Esophagus squamous epithelium (tissue), 5 donors: ENCODE measurements at places on chromosomes 3 and 15.

DNA sequence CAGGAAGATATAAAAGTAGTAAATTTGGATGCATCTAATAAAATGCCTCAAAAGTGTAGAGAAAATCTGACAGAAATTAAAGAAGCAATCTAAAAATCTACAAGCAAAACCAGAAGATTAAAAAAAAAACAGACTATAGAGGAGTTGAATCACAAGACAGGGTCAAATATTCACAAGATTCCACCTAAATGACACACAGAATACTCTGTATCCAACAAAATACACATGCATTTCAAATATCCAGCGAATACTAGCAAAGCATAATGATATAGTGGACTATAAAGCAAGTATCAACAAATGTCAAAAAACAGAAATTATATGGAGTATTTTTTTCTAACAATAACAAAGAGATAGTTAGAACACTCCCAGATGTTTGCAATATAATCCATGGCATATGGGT, 20.5 kb upstream of the ACTC1 start:
- no peak for DNase-seq

- DNase-seq, result no peak
Observed at GRCh38 chr3:158709666-158710083, 22.6 kb downstream of the RARRES1 start.

DNA sequence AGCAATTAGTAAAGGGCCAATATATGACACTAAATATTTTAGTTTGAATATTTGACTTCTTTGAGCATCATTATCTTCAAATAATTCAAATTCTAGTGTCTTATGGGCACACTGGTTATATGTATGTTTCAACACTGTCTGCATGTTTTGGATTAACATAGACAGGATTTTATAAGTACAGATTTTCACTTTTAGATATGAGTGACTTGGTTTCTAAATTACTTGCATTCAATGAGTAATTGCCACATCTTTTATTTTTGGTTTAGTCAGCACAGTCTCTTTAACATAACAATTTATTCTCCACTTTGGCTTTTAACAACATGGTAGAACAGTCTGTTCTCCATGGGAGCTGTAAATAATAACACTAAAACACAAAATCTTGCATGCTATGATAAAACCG, 674.8 kb downstream of the TBL1XR1 start:
- no peak for DNase-seq

- no peak for DNase-seq
Observed at GRCh38 chr3:64490180-64490724, 197.5 kb downstream of the ADAMTS9 start.

DNA sequence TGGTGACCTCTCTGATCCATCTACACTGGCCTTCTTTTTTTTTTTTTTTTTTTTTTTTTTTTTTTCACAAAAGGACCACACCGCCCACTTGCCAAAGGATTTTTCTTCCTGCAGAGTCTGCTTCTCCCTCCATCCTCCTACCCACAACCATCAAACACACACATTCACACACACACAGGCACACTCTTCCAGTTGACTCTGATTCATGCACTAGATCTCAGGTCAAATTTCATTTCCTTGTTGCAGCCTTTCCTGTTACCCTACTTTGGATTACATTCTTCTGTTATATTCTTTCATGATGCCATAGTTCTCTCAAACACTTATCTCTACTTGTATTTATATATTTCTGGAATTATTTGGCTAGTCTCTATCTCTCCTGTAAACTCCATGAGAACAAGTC, 133.9 kb downstream of the STAC start:
- DNase-seq, result no peak

DNA sequence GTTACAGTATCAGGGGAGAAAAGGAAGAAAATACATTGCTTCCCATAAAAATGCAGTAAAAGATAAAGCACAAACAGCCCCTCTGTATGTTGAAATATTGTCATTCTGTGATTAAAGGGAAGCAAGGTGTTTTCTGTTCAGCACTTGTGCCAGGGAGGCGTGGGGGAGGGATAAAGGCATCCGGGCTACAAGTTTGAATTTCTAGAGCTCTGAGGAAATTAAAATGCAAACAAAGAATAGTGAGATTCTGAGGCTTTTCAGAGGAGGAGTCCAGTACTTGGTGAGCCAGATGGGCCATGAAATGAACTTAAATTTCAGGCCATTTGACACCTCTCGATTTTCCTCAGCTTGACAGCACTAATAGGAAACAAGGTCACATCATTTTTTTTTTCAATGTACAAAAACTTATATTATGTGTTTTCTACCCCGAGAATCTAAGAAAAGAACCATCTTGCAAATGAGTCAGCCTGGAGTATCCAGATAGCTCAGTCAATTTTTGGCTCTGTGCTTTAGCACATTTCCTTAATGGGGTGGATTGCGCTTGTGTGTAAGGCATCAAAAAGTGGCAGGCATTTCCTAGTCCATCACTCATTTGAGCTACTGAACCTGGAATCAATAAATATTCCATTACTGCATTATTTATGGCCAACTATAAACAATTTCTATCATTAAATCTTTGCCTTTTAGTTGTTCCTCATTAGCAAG, 640.8 kb upstream of the TBL1XR1 start:
- no peak for DNase-seq

DNA sequence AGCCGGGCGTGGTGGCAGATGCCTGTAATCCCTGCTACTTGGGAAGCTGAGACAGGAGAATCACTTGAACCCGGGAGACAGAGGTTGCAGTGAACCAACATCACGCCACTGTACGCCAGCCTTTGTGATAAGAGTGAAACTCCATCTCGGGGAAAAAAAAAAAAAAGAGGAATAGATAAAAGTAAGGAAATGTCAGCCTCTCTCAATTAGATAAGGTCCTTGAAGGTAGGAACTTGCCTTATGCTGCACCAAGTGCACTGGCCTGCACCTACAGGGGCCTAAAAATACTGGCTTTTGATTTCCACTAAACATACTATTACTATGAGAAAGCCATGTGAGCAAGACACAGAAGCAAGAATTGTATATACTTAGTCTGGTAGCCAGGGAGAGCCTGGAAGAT, 7.1 kb downstream of the RAF1 start:
- DNase-seq, result no peak

GRCh38 chr3:150225986-150226385, 182.1 kb upstream of the TSC22D2 start:
- no peak for DNase-seq

DNA sequence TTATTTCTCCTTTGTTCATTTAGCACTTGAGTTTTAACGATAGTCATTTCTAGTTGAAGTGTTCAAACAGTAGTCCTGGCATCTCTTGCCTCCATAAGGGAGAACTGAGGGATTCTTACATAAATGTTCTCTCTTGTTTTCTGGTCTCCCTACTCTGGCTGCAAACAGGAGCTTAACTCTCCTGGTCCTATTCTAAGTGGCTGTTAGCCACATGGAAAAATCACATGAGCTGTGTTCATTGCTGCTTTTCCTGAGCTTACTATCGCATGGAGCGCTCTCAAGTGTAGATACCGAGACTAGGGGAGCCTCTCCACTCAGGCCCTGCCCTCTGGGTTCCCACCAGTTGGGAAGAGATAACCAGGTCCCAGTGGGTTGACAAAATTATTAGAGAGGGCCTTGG, 403.1 kb upstream of the TPM1 start:
- DNase-seq, result no peak

DNA sequence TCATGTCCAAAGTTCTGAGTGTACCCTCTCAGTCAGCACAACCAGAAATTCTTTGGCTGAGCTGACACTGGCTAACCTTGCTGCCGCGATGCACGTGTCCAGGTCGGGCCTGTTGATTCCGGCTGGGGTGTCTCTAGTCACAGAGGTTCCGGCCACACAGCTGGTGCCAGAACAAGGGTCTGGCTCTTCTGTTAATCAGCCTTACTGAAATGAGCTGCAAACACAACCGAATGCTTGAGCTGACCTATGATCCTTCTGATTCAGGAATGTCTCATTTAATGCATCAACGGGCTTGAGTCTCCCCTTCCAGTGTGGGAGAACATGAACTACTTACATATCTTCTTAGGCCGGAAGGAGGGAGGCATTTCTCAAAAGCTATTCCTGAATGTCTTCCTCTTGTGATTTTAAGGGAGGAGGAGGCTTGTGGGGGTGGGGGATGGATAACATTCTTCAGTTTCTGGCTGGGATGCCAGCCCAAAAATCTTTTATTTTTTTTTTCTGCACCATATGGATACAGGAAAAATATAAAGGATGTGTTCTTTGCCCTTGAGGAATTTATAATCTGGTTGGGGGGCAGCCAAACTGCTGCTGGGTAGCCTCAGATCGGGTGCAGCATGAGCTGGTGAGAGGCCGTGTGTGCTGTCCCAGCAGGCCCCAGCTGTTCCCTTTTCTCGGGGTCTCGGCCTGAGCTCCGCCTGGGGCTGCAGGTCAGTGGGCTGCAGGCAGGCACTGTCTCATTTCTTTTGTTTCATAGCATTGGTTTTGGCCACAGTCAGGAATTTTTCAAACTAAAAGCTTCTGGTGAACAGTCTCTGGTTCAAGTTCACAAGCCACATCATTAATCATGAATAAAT, 319.1 kb upstream of the TBL1XR1 start:
- DNase-seq, result no peak

- no peak for DNase-seq
Observed at GRCh38 chr3:52108302-52109232, 45.7 kb downstream of the POC1A start.

DNA sequence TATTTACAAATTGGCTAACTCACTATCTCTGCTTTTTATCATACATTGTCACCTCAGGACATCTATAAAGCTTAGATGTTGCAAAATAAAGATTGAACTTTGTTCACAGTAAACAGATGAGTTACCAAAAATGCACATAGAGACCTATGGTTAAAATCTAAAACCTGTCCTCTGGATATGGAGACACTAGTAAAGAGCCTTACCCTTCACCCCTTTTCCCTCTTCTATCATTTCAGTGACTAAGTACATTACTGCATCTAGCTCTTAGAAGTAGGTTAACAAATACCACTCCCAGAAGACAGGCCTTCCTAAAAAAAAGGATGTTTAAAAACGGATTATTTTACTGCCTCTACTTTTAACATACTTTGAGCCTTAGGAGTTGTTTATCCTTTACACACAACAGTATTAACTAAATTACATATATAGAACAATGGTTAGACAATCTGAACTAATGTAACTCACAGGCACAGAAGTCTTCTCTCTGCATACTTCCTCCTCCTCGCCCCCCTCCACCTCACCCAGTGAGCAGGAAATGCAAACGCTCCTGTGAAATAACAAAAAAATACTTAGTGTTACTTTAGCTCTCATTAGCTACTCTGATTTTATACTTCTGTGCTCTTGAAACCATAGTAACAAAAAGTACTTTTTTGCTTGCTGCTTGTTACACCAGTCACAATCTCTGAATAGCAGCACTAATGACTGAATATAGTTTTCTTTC, 23.3 kb downstream of the IREB2 start:
- DNase-seq, result no peak

GRCh38 chr15:95192923-95193322, 961.6 kb downstream of the MCTP2 start:
- DNase-seq, result no peak

DNA sequence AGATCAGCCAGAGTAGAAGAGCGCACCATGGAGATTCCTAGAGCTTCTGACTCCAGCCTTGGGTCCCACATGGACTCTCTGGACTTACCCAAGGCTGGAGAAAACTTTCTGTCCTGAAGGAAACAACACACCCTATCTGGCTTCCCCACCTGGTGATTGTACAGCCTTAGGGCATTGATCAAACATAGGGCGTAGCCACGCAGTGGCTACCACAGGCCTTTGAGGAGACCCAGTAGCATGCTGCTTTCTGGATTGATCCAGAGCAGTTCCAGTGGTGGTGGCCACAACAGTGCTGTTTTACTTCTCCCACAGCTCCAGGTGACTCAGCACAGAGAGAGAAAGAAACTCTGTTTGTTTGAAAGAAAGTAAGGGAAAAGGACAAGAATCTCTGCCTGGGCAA, 23.5 kb downstream of the PYDC2 start:
- no peak for DNase-seq
